HT1080 (cell line): ENCODE measurements at places on chromosomes 7 and 10.

- no peak for DNase-seq
These were observed 47.5 kb upstream of the HNRNPH3 start for GRCh38 chr10:68284062-68285001.

DNA sequence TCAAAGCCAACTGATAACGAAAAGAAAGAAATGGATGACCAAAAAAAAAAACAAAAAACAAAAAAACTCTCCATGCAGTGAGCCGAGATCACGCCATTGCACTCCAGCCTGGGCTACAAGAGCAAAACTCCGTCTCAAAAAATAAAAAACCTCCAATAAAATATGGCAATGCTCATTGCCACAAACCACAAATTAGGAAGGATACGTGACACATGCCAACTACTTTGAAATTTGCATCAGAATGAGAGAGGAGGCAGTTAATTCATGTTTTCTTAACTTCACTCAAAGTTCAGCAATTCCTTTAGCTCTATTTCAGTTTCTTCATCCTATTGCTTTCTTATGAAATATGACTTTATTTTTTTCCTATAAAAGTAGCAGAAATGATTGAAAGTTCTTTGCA is 398.1 kb upstream of the C7orf33 start:
- DNase-seq = no peak

- no peak for DNase-seq
These were observed 82.2 kb upstream of the SEMA3E start for GRCh38 chr7:83731154-83731553.

DNA sequence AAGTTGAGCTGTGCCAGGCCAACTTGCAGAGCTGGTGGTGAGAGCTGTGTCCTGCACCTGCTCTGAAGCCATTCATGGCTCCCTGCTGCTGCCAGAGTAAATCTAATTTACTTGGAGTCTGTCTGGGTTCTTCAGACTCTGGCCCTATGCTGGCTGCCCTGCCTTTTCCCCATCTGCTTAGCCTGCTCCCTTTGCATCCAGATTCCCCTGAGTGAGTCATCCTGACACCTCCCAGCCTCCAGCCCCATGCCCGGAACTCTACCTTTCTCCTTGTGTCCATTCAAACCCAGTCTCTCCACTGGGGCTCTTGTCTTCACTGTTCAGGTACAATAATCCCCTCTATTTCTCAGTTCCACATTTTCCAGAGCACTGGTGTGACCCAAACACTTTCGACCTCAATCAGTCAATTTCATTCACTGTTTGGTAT is 434.4 kb upstream of the ZMIZ1 start:
- peak; percentile 17 for DNase-seq

- DNase-seq = no peak
These were observed 11.0 kb downstream of the HIBADH start for GRCh38 chr7:27651702-27652101.

DNA sequence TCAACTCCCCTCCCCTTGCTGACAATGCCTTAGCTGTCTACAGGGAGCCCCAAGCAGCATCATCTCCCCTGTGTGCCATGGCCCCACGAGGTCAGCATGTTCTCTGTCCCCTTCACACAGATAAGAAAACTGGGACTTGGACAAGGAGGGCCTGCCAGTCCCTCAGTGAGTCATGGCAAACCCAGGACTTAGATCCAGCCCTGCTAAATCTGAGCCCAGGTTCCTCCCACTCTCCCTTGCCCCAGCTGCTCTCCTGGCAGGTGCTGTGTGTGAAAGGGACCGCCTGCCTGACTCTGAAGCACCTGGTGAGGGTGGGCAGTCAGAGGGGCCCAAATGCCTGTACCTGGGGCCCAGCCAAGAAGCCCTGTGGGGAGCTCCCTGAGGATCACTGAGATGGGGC is 7.4 kb downstream of the CRHR2 start:
- no peak for DNase-seq

GRCh38 chr7:26202019-26202990 is 760 bp downstream of the CBX3 start:
- no peak for DNase-seq

- no peak for DNase-seq
These were observed 18.4 kb downstream of the GNA12 start for GRCh38 chr7:2825559-2826227.

GRCh38 chr10:15842556-15843169 is 17.6 kb downstream of the MINDY3 start:
- DNase-seq = peak; percentile 7

DNA sequence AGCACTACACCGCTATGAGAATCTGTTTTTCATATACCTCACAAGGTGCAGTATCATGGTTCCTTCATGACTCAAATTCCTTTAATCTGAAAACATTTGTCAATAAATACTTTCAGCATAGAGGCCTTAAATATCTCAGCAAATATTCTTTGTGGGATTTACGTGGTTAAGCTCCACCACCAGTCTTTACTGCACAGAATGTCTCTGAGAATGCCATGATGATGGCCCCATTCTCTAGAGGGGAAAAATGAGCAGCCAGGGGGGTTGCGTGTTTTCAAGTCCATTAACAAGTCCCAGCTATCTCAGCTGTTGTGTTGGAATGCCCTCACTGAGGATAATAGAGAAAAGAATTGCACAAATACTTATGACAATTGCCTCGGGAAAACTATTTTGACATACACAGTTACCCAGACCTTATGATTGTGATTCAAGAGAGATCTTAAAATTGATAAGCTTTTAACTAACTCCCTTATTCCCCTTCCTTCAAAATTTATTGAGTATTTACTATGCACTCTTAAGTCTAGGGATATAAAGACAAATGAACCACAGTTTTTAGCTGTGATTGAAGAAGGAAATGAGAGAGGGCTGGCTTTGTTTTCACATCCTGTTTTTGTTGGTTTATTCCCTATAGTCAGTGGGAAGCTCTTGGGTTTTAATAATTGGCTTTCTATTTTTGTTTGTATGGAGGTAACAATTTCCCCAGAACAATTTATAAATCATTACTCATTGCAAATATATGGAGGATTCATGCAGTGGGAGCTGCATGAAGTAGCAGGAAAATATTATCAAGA is 176.5 kb upstream of the VWC2 start:
- DNase-seq = no peak

GRCh38 chr7:26420422-26421019 is 128.9 kb downstream of the SNX10 start:
- DNase-seq = no peak

DNA sequence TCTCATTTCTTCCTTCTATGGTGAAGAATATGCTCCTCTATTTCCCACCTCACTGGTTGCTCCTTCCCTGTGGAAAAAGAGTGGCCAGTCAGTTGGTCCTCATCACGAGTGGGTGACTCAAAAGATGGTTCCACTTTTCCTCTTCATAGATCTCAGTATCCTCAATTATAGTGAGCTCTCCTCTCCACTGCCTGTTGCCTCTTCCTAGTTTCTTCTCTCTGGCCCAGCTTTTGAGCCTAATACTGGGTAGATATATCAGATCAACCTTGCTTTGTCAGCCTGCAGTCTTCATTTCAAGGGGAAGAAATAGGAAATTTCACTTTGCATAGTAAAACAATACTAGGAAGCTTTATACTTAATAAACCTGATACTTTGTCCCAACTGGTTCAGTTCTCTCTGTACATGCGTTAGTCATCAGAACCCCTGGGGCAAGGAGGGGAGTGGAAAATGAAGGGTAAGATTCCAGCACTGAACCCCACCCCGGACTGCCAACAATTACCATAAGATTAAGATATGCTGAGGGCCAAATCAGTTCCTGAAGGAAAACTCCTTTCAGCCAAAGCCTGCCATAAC is 15.5 kb upstream of the WNT16 start:
- no peak for DNase-seq

DNA sequence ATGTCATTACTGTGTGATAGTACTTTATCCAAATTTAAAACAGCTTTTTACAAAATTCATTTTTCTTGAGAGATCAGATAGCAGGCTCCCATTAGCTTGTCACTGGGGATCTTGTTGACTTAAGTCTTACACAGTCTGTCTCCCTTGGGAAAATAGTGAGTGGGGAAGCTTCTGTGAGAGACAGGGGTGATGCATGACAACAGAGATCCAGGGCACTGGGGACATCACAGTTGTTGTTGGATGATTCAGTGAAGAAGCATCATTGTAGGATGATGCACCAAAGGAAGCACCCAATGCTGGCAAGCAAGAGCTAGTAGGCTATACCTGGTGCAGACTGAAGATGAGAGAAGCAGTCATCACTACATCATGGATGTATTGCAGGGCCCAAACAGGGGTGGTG is 284.7 kb downstream of the HDAC9 start:
- DNase-seq = no peak

GRCh38 chr7:44228571-44229350 is 28.0 kb downstream of the YKT6 start:
- DNase-seq = no peak

GRCh38 chr7:1027242-1028043 is 16.9 kb upstream of the GPR146 start:
- DNase-seq = no peak

GRCh38 chr10:59626523-59626869 is 83.2 kb downstream of the SLC16A9 start:
- DNase-seq = no peak

- peak; percentile 3 for DNase-seq
These were observed 1.5 kb downstream of the PLEKHA8 start for GRCh38 chr7:30029696-30030095.

- no peak for DNase-seq
These were observed 191.7 kb upstream of the KLF6 start for GRCh38 chr10:3976718-3977117.
